BJ (cell line): ENCODE measurements at places on chromosomes 2 and 18.
A peak's percentile ranks its signal among the peaks of the same experiment; 100 is the strongest.

DNA sequence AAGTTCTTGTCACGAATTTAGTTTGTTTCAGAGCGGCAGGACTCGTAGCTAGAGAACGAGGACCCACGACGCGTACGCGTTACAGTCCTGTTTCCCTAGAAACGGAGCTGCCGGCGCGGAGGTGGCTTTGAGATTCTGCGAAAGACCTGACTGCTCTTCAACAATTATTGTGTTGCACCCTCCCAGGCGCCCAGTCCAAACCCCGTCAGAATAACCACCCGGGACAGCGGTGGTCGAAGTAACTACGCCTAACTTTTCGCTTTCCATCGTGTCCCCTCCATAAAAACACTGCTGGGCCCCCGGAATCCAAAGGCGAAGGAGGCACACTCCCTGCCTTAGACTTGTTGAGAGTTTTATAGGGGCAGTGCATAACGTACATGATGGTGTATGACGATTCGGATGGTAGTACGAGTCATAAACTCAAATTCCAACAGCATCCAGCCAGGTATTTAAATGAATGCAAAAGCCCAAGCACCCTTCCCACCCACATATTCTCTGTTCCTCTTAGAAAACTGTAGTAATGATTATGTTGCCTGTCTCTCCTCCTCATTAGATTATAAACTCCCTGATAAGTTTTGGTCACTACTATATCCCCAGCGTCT lies 651 bp upstream of the STAM2 start:
- no peak for DNase-seq

GRCh38 chr2:220374282-220374681 lies 746.9 kb downstream of the SLC4A3 start:
- DNase-seq: no peak

DNA sequence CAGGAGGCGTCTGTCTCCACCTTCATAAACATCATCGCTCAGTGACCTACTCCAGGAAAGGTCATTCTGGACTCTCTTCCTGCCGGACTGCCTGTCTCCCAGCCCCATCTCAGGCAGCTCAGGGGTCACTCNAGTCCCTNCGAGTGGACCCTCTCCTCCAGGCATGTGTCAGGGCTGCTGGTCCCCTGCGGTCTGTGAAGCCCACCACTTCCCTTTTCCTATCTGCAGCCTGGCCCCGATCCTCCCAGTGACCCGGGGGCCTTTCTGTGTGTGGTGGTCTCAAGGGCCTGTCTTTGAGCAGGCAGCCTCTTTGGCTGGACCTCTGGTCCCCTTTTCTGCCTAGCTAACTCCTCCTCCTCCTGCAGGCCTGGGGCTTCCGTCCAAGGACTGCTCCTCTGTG lies 5.9 kb upstream of the PARD6G start:
- no peak for DNase-seq

GRCh38 chr2:168210895-168211570 lies 36.4 kb downstream of the STK39 start:
- peak; percentile 78 for DNase-seq
